ENCODE measurements at places on chromosomes 12 and 14.

DNA sequence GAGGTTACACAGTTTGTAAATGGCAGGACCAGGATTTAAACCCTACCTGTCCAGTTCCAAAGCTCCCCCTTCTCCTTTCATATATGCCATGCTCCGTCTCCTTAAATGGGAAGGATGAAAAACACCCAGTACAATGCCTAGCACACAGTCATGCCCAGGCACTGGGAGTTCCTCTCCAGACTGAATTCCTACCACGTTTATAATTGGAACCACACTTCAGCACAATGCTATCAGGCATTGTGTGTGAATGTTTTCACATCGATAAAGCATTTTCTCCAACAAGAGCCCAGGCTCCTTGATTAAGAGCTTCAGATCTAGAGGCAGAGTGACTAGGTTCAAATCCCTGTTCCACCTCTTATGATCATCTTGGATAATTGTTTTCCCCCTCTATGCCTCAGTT is 2.7 kb upstream of the NUAK1 start:
- DNase-seq = no peak

- DNase-seq = no peak
These were observed 11.1 kb downstream of the ERP27 start for GRCh38 chr12:14927267-14927666.

- no peak for DNase-seq
These were observed 100.2 kb downstream of the STAB2 start for GRCh38 chr12:103687253-103687652.

- no peak for DNase-seq
These were observed 553.9 kb downstream of the VRK1 start for GRCh38 chr14:97350894-97351731.

- DNase-seq = peak; percentile 0
These were observed 827.6 kb downstream of the NRXN3 start for GRCh38 chr14:78997811-78998210.
